ENCODE measurements at places on chromosomes 16 and 17.
A peak's percentile ranks its signal among the peaks of the same experiment; 100 is the strongest.

GRCh38 chr16:72908362-72909167 lies 139.4 kb downstream of the ZFHX3 start:
- DNase-seq, result peak; percentile 16

GRCh38 chr17:79650283-79650682 lies 39.4 kb upstream of the RBFOX3 start:
- no peak for DNase-seq

DNA sequence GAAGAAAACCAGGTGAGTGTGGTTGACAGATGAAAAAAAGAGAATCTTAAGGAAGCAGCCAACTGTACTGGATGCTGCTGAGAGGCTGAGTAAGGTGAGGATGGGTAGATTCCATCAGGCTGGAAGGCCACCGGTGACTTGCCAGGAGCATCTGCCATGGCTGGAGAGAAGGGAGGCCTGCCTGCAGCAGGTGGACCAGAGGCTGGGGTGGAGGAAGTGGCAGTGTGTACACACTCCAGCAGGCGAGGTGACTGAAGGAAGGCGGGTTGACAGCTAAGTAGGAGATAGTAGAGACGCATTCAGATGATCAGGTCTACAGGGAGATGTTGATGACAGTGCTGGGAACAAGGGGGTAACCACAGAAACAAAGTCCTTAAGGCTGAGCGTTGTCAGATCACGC lies 69.5 kb downstream of the USP43 start:
- DNase-seq, result no peak

DNA sequence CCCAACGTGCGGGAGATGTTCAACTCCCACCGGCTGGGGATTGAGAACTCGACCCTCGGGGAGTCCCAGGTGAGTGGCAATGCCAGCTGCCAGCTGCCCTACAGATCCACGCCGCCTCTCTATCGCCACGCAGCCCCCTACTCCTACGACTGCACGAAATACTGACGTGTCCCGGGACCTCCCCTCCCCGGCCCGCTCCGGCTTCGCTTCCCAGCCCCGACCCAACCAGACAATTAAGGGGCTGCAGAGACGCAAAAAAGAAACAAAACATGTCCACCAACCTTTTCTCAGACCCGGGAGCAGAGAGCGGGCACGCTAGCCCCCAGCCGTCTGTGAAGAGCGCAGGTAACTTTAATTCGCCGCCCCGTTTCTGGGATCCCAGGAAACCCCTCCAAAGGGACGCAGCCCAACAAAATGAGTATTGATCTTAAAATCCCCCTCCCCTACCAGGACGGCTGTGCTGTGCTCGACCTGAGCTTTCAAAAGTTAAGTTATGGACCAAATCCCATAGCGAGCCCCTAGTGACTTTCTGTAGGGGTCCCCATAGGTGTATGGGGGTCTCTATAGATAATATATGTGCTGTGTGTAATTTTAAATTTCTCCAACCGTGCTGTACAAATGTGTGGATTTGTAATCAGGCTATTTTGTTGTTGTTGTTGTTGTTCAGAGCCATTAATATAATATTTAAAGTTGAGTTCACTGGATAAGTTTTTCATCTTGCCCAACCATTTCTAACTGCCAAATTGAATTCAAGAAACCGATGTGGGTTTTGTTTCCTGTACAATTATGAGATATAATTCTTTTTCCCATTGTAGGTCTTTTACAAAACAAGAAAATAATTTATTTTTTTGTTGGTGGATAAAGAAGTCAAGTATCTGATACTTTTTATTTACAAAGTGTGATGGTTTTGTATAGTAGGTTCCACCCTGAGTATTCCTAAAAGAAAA lies 2.3 kb downstream of the FOXC2 start:
- no peak for DNase-seq

GRCh38 chr16:10228779-10229178 lies 46.6 kb upstream of the GRIN2A start:
- no peak for DNase-seq

- DNase-seq, result peak; percentile 12
Observed at GRCh38 chr17:79272666-79273219, 198.1 kb downstream of the ENGASE start.

DNA sequence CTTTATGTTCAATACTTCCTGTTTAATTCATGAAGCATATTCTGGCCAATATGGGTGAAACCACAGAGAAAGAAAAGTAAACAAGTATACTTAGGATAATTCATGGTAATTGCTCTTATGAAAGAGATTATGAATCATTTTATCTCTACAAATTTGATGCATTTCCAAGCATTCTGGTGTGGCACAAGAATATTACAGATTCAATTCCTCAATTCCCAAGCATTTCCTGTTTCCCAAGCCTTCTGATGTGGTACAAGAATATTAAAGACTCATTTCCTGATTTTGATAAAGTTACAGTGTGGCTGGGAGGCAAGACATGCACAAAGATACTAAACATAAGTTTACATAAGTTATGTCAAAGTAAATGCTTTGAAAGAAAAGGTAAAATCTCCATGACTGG lies 126.1 kb upstream of the NUDT7 start:
- peak; percentile 17 for DNase-seq

GRCh38 chr16:28059841-28060575 lies 3.5 kb downstream of the GSG1L start:
- no peak for DNase-seq

DNA sequence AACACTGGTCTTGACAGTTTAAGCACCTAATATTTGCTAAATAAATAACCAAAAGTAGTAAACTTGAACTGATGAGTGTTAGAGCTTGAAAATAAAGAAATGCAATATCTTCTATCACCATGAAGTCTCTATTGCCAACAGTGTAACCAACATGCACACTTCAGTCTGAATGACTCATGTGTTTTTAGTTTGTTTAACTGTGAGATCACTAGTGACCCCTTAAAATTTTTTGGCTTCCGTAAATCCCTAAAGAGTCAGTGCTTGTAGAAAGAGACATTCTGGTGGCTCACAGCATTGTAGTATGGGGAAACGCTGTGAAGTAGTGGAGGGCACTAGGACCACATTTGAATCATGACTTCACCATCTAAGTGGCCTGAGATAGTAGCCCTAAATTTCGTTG lies 341.1 kb downstream of the PMP22 start:
- DNase-seq, result no peak

- peak; percentile 89 for DNase-seq
Observed at GRCh38 chr17:82204831-82205719, 7.6 kb downstream of the CCDC57 start.

GRCh38 chr17:68054296-68054900 lies 18.9 kb downstream of the KPNA2 start:
- peak; percentile 53 for DNase-seq

DNA sequence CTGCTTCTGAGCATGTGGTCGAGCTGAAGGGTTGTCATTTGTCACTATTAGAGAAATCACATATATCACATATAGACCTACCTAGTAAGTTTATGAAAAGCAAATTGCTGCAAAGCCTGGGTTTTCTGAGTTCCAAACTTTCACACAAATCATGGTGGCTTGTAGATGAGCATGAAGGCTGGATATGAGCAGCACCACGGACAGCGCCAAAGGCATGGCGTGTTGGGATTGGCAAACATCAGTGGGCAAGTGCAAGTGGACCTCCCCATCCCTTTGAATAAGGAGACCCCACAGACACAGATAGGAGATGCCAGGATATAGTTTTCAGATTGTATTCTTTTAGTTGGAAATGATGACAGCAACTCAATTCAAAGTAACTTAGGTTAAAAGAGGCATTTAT lies 77.6 kb upstream of the CACNG3 start:
- peak; percentile 0 for DNase-seq

GRCh38 chr16:75457485-75458021 lies 6.9 kb downstream of the TMEM170A start:
- no peak for DNase-seq

GRCh38 chr16:22325598-22326368 lies 28.6 kb downstream of the POLR3E start:
- DNase-seq, result no peak

DNA sequence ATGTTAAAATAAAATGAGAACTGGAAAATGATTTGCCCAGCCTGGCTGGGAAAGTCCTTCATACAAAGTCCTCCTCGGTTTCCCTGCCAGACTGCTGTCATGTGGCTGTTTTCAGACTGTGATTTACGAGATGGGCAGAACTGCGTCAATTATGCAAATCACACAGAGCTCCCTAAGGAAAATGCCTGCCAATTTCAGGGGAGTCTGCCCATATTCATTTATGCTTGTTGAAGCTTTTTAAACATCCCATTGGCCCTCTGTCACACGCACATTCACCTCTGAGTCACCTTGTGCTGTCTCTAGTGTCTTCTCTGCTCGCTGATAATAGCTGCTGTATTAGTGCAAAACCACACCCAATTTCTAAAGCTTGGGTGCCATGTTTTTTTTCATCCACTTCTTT lies 81.7 kb upstream of the FAM20A start:
- DNase-seq, result no peak

DNA sequence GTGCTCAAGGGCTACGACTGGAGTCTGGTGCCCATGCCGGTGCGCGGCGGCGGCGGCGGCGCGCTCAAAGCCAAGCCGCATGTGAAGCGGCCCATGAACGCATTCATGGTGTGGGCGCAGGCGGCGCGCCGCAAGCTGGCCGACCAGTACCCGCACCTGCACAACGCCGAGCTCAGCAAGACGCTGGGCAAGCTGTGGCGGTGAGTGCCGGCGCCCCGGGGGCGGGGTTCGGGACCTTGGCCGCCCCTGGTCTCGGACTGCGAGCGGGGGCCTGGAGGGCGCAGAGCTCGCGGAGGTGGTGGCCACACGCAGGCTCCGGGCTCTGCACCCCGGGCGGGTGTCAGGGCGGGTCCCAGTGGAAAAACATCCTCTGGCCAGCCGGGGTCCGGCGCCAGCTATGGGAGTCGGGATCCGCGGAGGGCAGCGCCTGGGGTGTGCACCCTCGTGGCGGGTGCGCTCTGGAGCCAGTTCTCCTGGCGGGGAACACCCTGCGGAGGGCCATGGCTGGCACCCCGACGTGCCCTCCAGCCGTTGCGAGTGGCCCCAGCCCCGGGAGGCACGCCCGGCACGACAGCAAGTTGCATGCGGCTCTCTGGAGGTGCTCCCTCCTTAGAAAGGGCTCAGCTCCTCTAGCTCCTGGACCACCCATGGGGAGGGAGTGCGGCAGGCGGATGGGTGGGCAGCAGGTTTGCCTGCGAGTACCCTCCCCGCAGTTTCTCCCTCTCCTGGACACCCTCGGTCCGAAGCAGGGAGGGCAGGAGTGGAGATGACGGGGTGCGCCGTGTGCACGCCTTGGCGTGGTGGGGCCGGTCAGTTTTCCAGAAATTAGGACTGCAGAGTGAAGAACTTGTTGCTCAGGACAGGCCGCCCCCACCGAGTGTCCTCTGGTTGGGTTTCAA lies 824 bp downstream of the SOX8 start:
- no peak for DNase-seq

DNA sequence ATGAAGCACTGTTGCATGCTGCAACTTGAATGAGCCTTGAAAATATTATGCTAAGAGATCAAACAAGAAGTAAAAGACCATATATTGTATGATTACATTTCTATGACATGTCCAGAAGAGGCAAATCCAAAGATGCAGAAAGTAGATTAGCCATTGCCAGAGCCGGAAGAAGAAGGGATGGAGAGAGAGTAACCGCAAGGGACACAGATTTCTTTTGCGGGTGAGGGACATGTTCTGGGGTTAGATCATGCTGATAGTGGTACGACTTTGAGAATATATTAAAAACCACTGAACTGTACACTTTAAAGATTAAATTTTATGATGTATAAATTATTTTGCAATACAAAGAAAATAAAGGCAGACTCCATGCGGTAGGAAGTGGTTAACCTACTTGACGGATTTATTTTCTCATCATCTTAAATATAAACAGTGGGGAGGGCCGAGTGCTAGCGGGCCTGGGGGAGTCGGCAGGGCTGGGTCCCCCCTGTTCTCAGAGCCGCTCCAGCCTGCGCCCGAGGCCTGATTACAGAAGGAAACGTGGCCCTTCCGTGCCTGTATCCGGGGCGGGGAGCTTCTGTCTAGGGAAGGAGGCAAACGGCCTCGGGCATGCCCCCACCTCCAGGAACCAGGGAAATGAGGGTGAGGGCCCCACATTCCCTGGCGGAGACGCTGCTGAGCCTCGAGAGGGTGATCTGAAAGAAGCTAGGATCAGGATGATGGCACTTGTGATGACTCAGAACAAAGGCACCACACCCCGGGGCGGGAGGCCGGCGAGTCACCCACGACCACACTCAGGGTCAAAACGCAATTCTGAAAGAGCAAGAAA lies 48.0 kb downstream of the SHCBP1 start:
- DNase-seq, result peak; percentile 51

Measured in epithelial cell of esophagus (primary cell).